ENCODE measurements at places on chromosomes 12 and 14.

GRCh38 chr12:42086031-42086430, 58.6 kb downstream of the GXYLT1 start:
- no peak for DNase-seq

DNA sequence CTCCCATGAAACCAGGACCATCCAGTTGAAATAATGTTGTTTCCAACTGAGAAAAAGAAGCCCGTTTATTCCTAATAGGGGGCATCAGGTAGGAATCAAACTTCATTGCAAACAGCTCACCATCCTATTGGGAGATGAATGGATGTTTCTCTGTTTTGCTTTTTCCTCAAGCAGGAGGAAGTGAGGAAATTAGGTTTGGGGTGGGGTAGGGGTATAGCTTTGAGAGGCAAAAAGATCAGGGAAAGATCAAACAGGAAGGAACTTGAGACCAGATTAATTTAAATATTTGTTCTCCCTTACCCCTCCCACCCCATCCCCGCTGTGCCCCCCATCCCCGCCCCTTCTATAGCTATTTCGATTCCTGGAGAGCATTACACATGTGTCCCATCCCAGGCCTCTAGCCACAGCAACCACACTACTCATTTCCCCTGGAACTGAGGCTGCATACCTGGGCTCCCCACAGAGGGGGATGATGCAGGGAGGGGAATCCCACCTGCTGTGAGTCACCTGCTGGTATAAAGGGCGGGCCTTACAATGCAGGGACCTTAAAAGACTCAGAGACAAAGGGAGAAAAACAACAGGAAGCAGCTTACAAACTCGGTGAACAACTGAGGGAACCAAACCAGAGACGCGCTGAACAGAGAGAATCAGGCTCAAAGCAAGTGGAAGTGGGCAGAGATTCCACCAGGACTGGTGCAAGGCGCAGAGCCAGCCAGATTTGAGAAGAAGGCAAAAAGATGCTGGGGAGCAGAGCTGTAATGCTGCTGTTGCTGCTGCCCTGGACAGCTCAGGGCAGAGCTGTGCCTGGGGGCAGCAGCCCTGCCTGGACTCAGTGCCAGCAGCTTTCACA, at the start of gene IL23A:
Gene IL23A, plus strand, starts transcription at position 577 of the 850 bp plus-strand sequence. Its CDS starts 161 bp downstream, at position 738.
- DNase-seq: no peak

DNA sequence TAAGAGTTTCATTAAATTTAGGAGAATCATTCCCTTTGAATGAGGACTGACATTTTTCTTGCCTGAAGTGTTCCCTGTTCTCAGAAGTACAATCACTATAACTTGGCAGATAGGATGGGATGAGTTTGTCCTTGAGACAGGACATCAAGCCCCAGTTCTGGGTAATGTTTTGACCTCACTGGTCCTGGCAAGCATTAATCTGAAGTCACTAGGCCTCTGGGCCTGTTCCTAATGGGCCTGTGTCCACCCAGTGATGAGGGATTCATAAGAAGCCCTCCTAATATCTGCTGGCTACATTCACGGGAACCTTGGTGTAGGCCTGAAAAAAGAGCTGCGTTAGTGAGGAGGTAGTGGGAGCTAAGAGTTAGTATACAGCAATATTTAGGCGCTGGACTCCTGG, 37.2 kb downstream of the NINJ2 start:
- no peak for DNase-seq

DNA sequence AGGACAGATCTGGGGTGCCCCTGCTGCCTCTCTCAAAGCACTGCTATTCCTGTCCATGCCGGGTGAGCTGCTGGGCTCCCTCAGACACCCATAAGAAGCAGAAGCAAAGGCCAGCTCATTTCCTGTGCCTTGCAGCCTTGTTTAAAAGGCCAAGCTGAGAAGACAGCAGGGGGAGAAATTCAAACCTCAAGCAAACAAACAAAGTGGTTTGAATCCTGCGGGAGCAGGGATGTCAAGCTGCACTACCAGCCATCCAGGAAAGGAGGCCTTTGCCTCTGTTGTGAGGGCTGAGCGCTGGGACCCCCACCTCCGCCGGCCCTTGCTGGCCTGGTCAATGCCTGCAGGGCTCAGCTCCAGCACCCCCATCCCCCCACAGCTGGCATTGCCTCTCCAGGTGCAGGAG, 176.5 kb downstream of the PIWIL1 start:
- DNase-seq: no peak

DNA sequence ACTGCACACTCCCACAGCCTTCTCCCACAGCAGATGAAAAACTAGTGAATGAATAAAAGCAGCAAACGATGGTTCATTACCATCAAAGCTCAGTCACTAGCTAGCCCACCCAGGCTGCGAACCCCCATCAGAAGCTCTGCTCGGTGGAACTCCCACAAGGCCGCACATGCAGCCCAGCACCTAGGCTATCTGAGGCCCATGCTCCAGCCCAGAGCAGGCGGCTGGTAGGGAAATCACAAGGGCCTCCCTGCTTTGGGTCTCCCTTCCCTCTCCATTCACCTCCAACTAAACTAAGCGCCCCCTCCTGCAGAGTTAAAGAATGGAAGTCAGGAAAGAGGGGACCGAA, 69.0 kb downstream of the ITPK1 start:
- DNase-seq: no peak

DNA sequence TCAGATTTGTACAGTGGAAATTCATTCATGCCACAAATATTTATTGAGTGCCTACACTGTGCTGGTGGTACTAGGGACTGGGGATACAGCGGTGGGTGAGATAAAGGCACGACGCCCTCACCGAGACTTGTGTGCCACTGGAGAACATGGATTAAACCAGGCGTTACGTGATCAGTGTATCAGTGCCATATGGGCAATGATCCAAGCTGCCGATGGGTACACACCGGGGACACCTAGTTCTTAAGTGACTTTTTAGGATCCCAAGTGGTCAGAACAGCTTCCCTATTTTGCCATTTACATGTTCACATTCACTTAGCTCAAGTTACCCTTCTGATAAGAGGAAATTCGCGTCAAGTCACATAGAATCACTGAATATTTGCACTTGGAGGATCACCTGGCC, 236.7 kb downstream of the CACNA1C start:
- no peak for DNase-seq

GRCh38 chr12:67419810-67420209, 150.7 kb downstream of the CAND1 start:
- DNase-seq: no peak

- no peak for DNase-seq
Observed at GRCh38 chr12:129483111-129483893, 420.5 kb downstream of the TMEM132D start.

GRCh38 chr12:83092129-83092528, 405.4 kb downstream of the TMTC2 start:
- DNase-seq: no peak

GRCh38 chr14:74641601-74642391, 29.8 kb upstream of the LTBP2 start:
- DNase-seq: no peak

Measured in SK-N-DZ (cell line).